ENCODE measurements at places on chromosomes 6 and 20.

DNA sequence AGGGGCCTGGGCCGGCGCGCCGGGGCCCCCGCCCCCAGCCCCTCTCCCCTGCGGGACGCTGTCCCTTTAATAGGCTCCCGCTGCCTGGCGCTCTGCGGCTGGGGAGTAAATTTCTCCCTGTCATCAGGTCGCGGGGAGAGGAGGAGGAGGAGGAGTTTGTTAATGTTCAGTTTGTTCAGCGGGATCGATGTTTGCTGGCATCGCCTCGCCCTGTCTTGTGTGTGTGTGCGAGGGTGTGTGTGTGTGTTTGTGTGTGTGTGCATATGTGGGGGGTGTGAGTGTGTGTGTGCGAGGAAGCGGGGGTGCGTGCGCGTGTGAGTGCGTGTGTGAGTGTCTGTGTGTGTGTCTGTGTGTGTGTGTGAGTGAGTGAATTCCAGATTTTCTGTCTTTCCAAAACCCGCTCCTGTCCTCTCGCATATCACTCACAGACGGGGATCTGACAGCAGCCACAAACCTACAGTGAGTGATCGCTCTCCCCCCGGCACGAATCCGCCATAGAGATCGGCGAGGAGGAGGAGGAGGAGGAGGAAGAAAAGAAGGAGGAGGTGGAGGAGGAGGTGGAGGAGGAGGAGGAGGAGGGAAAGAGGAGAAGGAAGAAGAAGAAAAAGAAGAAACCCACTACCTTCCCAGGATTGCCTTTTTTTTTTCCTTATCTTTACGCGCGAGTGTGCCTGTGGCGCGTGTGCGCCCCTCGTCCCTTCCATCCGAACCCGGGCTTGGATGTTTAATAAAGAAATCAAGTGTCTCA, at the start of gene TSHZ2:
TSS of gene TSHZ2 (plus strand) at position 169 of the 748 bp plus-strand sequence. CDS start 936 bp downstream, outside the sequence.
- DNase-seq: peak; percentile 53

GRCh38 chr6:43274916-43275597, 23.0 kb upstream of the SLC22A7 start:
- DNase-seq: no peak

DNA sequence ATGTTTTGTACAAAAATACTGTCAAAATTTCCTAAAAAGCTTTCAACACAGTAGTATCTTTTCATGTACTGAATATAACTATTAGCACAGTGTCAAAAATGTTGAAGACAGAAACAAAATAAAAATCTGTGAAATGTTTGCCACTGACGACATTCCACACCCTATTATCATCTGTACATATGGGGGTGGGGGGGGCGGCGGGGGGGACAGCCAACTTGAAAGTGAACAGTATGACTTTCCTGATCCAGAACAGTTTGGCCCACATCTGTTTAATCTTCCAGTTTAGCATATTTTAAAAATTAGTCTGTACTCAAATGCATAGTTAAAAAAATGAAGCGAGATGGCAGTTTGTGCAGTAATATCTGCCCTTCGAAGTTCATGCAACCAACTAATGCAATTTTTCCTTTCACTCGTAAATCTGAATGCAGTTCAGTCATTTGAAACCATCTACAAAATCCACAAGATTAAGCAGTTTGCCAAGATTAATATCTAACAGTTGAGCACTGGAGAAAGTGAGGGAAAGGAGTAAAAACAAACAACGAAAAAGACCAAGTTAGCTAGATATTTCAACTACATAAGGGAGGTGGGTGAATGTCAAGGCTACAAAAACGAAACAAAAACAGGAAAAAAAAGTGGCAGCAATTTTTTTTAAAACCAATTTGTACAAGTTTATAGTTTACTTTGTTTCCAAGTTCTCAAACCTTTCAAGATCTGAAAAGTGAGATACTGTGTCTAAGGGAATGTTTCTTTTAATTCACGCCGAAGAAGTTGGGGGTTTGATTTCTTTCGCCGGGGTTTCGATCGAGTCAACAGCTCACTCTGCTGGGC, 1.9 kb downstream of the CITED2 start:
- no peak for DNase-seq

DNA sequence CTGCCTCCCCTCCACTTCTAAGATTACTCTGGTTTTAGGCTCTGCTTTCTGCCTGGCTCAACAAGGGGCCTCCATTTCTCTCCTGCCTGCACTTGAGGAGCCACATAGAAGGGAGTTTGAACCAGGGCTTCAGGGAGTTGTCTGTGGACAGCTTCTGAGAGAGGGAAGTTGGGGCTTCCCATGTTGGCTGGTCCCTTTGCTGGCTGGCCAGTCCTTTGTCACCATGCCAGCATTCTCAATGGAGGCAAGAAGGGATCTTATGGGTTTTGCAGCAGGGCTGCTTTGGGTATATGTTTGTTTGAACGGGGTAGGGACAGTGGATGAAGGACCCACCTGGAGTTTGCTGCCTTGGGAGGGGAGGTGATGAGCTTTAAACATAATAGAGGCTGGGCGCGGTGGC, 124.9 kb downstream of the CARMIL1 start:
- DNase-seq: no peak

DNA sequence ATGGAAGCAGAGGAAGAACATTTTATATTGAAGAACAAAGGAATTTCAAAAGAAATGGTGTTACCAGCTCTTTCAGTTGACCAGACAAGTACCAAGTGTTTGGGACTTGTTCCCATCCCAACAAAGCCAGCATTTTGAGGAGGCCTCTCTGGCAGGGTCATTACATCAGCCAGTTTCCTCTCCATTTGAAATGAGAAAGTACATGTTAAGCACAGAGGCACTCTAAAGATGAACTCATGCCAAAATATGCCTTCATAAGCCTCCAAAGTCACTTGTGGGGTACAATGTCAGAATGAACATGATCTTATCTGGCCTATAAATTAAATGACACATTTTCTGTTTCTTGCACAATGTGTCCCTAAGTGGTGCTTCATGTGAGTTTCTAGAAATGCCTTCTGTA, 223.9 kb downstream of the PRL start:
- DNase-seq: no peak

DNA sequence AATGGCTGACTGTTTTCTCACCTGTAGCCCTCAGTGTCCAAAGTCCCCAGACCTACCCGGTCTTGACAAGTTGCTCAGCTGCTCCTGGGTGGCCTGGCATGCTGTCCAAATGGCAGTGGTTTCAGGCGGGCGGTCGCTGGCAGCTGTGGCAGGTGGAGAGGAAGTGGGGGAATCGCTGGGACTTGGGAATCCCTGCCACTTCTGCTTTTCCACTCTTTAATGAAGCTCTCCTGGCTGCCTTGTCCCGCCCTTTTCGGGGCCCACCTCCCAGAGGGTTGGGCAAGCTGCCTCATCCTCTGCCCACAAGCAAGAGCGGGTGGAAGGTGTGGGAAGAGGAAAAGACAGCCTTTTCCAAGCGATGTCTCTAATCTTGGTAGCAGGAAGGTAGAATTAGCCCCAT, at the start of gene OCSTAMP:
TSS of gene OCSTAMP (minus strand) at position 194 of the 400 bp plus-strand sequence. CDS start at position 100, 94 bp downstream.
- DNase-seq: no peak

DNA sequence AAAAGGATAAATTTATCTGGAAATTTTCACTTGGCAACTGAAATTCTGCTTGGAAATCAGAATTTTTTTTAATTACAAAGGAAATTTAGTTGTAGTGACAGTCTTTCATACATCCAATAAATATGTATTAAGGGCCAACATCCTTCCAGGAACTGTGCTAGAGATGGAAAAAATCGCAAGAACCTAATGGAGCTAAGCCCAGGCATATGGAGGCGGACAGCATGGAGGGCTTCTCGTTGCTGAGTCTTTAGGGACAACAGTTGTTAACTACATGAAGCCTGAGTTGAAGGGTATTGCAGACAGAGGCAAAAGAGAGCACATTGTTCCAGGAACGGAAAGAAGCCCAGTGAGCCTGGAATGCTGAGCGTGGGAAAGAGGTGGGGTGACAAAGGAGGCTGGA, 208.9 kb downstream of the IBTK start:
- DNase-seq: no peak

- DNase-seq: no peak
These were observed 2.2 kb upstream of the IL20RA start for GRCh38 chr6:137046871-137047412.

- DNase-seq: no peak
These were observed 199.1 kb downstream of the CENPW start for GRCh38 chr6:126539022-126539421.

GRCh38 chr20:22005535-22005934, 300.1 kb downstream of the PAX1 start:
- no peak for DNase-seq

DNA sequence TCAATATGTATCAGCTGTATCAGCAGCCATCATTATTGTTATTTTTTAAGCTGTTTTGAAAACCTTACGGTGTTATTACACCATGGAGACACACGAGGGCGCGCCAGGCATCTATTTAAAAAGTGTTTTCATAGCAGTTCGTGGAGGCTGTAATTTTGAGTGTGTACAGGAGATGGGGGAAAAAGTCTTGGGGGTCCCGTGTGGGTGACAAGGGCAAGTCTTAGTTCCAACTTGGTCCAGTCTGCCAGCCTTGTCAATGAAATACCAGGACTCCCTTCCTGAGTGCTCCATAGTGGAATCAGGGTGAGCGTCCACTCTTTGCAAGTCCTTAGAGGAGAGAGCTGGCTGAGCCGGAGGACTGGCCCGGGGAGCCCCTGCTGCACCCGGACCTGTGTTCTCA, 43.3 kb downstream of the SLC2A10 start:
- peak; percentile 40 for DNase-seq

GRCh38 chr6:91291071-91291470, 704.2 kb upstream of the MAP3K7 start:
- no peak for DNase-seq

GRCh38 chr6:70107852-70108629, 194.8 kb downstream of the COL9A1 start:
- peak; percentile 50 for DNase-seq

DNA sequence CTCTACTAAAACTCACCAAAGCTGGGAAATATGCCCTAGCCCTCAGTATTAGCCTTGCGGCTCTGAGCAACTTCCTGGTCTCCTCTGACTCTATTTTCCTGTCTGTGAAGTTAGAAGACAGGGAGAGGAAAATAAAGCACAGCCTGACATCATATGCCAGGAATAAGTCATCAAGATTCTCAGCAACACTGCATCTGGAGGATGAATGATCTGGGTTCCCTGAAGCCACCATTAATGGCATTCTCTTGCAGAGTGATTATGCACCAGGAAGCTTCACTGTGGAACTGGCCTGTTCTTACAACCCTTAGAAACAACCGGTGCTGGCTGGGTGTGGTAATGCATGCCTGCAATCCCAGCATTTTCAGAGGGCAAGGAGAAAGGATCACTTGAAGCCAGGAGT, 12.4 kb downstream of the ADGRF5 start:
- DNase-seq: no peak

DNA sequence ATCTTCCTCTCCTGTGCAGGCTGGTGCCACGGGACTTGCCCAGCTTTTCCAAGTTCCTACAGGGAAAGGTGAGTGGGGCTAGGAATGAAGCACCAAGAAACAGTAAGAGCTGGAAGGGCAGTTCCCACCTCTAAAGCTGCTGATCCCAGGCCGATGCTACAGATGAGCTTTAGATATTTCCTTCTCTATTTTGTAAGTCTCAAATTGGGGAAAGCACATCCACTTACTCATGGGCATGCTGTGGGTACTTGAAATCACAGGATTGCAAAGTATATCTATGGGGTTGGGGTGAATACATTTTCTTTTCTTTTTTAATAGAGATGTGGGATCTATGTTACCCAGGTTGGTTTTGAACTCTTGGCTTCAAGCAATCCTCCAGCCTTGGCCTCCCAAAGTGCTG, 3.1 kb downstream of the ZBTB2 start:
- no peak for DNase-seq

GRCh38 chr6:3957321-3957720, 108.1 kb downstream of the FAM50B start:
- no peak for DNase-seq

DNA sequence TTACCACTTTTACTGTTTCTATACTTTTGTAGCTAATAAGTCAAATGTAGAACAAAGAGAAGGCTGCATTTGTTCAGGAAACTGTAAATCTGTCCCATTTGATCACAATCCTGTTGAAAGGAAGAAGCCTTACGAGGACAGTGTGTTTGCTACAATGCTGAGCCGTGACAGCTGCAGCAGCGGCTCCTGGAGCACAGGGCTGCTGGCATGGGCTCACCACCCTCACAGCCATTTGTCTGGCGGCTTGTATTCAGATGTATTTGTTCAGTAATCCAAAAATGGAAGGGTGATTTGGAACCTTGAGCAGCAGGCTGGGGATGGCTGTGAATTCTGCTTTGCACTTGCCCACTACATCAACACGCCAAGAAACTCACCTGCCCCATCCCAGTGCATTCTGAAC, 5.7 kb downstream of the TUBB2A start:
- DNase-seq: peak; percentile 61

- DNase-seq: peak; percentile 85
These were observed 47.9 kb upstream of the SLC22A16 start for GRCh38 chr6:110524305-110524704.

DNA sequence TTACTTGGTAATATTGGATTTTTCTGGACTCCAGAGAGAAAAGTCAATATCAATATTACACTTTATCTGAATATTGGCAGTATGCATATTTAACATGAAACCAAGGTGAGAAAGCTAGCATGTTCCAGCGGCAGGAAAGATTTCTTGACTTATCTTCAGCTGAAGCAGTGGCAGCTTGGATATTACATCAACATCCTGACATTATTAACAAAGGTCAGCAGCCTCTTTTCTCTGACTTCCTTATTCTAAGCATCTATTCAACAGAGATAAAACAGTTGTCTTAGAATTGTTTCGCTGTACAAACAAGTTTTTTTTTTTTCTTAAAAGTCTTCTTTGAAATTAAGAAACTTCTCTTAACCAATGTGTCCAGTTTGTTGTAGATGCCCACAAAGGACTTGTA, 11.8 kb downstream of the DCBLD1 start:
- no peak for DNase-seq

DNA sequence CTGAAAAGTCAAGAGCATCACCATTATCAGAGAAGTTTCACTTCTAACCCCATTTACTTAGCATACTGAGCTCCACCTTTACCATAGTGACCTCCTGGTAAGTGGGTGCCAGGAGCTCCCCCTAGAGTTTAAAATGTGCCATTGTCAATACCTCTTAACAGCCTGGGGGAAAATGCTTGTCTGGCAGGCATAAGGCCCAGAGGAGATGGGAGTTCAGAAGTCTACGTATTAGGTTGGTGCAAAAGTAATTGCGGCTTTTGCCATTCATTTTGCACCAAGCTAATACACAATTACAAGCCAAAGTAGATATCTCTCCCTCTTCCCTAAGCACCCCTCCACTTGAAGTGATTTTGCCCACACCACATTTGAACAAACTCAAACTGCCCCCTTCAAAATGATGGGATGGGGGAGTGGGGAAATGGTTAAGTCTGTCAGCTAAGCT, 919.0 kb downstream of the KIF16B start:
- DNase-seq: peak; percentile 37

- no peak for DNase-seq
These were observed 940.2 kb downstream of the GRIK2 start for GRCh38 chr6:102333736-102334135.

Data from NCI-H774 (cell line).